ENCODE measurements at places on chromosomes 3 and 15.

GRCh38 chr3:30643763-30644462 lies 37.5 kb downstream of the TGFBR2 start:
- peak; percentile 44 for DNase-seq

DNA sequence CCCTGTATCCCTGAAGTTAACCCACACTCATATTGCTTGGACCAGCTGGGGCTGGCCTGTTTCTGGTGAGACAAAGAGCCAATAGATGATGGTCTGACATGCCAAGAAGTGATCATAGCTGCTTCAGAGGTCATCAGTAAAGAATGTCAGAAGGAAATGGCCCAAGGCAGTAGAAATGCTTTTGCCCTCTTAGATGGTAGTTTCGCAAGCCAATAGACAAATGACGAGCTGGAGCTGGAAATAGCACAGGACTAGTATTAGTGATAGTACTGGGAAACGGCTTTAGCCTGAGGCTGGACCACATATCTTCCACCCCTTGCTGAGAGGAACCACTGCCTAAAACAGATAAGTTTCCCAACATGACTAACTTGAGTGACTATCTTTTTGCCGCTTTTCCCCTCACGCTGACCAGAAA lies 176.1 kb upstream of the THBS1 start:
- DNase-seq, result no peak

DNA sequence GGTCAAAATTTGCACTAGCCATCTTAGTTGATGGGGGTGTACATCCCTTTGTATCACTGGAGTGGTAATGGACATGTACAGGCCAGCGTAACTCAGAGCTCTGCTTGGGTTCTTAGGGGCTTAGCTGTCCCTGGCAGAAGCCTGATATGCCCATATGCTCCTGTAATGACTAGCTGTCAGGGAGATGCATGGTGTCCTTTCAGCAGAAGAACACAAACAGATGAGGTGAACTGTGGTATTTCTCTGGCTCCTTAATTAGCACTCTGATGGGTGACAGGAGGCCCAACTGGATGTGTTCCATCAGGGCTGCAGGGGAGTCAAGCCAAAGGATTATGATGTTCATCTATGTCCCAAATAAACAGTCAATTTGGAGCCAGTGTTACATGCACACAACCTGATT lies 774.5 kb downstream of the AGBL1 start:
- DNase-seq, result no peak

DNA sequence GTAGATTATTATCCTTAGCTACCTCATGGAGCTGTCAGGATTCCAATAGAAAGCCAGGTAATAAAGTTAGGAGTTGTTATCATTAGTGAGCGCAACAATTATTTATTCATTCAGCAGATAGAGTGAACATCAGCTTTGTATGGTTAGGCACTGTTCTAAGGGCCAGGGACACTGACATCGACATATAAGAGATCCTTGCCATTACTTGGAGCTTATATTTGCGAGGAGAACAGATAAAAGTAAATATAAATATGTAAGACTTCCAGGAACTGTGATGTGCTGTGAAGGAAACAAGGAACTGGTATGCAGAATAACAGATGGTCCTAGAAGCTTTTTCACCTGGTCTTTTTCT lies 473 bp downstream of the LSM3 start:
- no peak for DNase-seq

DNA sequence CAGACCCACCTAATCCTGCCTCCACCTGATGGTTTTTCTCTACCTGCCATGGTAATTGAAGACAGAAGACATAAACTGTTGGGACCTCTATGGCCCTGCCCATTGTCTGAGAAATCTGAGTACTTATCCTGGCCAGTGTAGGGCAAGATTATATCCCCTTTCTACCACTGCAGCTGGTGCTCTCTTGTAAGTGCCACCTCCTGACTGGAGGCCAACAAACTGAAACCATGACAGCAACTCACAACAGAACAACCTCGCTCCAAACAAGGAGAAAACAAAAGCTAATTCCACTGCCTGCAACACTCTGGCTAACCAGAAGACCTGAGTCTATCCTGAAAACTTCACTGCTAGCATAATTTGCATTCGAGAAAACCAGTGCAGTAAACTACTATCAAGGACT lies 82.9 kb downstream of the CLDN1 start:
- no peak for DNase-seq

DNA sequence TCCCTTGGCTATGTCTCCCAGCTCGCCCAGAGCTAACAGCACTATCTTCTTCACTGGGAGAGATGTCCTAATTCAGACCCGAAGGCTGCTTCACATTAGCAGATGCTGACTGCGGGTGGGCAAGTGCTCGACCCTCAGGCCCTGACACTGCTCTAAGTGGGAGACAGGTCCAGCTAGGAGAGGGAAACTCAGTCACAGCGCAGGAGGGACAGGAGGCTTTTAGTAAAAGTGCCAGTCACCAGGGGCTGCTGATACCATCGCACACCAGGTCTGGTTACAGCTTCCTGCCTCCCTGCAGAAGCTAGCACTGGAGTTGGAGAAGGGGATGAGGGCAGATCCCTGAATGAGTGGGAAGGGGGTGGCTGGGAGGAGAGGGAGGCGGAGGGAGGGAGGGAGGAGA lies 365.8 kb upstream of the RGMA start:
- no peak for DNase-seq

- no peak for DNase-seq
Observed at GRCh38 chr15:29270169-29270955, 740 bp upstream of the NSMCE3 start.

DNA sequence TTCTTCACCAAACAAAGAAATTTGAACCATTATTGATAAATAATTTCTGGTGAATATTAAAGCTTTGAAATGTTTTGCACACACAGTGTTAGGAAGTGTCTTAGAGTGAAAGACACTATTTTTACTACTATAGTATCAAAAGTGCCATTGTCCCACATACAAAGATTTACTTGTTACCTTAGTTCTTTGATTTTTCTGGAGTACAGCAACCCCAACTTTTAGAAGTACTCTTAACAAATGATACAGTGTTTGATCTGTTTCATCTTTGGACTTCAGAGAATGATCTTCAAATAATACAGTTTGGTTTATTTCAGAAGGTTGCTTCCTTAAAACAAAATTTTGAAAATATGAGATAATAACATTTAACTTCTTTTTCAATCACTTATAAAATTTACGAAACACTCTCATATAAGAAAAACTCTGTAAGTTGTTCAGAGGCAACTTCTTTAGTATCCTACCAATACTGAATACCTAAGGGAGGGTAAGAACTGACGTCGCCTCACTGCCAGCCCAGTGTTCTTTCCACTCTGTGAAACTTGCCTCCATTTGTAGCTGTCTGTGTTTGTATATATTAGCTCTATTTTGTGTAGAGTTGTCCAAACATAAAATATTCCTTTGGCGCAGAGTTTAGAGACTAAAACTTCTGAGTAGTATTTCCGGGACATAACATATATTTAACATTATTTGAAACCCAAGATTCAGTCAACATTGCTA lies 464.2 kb downstream of the LPP start:
- DNase-seq, result no peak

GRCh38 chr3:169362868-169363267 lies 300.6 kb downstream of the MECOM start:
- no peak for DNase-seq

GRCh38 chr3:134344560-134344959 lies 29.7 kb downstream of the AMOTL2 start:
- no peak for DNase-seq

- DNase-seq, result no peak
Observed at GRCh38 chr15:98914626-98915025, 93.0 kb downstream of the PGPEP1L start.

DNA sequence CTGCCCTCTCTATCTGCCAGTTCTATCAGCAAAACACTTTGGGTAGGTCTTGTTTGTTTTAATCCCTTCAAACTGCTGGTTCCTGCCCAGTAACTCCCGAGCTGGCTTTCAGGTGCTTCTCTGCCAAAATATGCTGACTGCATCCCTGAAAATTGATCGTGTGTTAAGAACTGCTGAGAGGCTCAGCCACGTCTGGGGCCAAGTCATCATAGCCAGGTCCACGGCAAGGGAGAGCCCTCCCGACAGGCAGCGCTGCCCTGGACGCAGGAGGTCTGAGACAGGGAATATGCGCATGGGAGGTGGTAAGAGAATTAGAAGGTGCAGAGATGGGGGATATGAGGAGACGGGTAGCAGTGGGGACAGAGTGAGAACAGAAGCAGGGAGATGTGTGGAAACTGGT lies 179.7 kb upstream of the TOPAZ1 start:
- DNase-seq, result no peak

DNA sequence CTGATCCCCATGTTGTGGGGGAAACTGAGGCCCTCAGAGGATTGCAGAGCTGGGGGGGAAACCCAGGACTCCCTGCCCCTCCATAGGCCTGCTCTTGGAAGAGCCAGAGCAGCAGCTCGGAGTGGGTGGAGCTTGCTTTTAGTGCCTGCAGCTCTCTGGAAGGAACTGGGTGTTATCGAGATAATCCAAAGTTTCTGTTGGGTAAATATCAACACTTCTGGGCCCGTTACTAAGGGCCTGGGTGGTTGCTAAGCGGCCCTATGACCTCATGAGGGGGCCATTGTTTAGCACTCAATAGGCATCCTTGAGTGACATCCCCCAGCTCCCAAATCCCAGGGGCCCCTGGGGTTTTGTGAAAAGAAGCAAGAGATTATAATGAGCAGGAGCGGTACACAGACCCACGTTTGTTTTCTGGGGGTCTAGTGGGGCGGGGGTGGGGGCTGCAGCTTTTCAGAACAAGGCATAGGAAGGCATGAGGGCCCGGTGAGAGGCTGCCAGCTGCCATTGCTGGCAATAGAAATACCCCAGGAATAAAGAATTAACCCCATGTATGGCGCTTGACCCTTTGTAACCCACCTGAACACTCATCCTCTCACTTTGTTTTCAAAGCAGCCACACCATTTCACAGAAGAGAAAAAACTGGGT lies 48.3 kb upstream of the ATP2B2 start:
- DNase-seq, result no peak

DNA sequence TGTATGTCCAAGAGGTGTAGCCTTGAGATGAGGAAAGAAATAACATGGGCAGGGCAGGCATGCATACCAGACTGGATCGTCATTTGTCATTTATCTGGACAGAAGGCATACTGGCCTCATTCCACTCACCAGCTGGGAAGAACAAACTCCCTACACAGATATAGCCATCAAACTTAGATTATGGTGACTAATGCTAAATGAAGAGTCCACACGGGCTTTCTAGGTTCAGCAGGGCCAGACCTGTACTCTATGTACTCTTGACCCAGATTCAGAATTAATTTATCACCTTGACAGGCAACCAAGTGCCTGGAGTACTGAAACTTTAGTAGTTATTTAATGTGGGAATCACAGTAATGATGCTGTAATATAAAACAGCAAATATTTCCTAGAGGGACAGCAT lies 164.3 kb upstream of the IL12A start:
- no peak for DNase-seq

- peak; percentile 46 for DNase-seq
Observed at GRCh38 chr15:44712346-44713005, 1.2 kb downstream of the B2M start.

DNA sequence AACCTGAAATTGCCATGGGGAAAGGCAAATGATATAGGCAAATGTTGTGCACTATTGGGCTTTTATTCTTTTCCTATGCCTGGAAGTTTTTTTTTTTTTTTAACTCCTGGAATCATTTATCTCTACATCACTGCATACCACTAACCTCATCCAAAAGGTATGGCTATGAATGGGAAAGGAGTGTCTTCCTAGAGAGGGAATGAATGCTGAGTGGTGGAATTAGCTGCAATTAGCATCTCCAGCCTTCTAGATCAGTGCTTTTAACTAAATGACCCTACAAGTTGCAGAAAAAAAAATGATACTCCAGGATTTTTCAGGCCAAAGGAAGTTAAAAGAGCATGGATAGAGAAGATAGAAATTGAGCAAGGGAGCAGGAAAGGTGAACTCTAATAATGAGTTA lies 429.8 kb upstream of the PDZRN3 start:
- DNase-seq, result no peak

GRCh38 chr3:72782521-72782920 lies 65.7 kb downstream of the SHQ1 start:
- DNase-seq, result no peak

GRCh38 chr3:108008931-108009639 lies 81.7 kb downstream of the CD47 start:
- no peak for DNase-seq

DNA sequence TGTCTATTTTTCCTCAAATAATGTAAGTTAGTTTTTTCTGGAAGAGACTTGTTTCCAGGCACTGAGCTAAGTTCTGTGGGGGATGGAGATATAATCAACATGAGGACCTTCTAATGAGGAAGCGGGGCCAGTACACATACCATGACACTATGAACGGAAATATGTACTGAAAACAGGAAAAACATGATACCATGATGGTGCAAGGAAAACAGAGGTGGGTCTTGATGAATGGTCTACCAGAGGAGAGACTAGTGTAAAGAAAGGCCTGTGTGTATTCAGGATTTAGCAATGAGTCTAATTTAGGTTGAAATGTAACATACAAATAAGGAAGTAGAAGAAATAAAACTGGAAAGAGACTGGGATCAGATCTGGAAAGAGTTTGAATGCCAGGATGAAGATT lies 38.9 kb upstream of the TPRG1 start:
- DNase-seq, result no peak

DNA sequence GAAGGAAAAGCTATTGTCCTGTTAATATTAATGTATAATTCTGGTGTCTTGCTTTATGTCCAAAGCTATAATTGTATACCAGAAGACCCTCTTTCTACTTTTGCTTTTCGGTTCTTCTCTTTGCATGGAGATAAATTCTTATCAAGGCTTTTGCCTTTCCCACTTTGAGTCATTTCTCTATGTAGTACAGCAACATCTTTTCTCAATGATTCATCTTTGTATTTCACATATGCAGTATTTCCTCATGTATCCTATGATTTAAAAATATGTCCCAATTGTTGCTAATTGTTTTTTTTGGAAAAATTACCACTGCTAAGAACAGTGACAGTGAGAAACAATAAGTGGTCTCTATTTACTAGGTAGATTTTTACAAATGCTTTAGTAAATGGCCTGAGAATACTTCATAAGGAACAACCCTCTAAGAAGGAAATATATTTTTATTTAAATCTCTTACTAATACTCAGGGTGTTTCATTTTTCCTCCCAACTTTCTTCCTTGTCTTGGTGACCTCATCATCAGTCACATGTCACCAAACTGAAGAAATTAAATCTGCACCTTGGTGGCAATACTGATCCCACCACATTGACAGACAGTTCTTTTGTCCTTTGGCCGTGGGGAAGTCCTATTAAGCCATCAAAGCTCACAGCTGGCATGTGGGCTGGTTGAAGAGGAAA lies 290.6 kb downstream of the SATB1 start:
- DNase-seq, result no peak

DNA sequence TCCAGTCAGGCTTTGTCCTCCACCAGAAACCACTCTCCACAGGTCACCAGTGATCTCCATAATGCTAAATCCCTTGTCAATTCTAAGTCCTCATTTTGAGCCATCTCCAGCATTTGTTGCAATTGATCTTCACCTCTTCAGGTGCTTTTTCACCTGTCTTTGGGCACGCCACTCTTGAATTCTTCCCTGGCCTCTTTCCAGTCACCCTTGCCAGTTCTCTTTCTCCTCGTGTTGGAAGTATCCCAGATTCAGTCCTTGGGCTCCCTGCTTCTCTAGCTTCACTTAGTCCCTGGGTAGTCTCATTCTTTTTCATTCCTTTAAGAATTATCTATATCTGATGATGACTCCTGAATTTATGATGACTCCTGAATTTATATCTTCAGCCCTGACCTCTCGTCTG lies 37.5 kb downstream of the MAPK6 start:
- no peak for DNase-seq

- no peak for DNase-seq
Observed at GRCh38 chr3:159252772-159253384, 451.0 kb downstream of the MFSD1 start.

GRCh38 chr15:51758645-51759044 lies 7.2 kb downstream of the TMOD2 start:
- no peak for DNase-seq
